ENCODE measurements at places on chromosomes 1 and 21.

DNA sequence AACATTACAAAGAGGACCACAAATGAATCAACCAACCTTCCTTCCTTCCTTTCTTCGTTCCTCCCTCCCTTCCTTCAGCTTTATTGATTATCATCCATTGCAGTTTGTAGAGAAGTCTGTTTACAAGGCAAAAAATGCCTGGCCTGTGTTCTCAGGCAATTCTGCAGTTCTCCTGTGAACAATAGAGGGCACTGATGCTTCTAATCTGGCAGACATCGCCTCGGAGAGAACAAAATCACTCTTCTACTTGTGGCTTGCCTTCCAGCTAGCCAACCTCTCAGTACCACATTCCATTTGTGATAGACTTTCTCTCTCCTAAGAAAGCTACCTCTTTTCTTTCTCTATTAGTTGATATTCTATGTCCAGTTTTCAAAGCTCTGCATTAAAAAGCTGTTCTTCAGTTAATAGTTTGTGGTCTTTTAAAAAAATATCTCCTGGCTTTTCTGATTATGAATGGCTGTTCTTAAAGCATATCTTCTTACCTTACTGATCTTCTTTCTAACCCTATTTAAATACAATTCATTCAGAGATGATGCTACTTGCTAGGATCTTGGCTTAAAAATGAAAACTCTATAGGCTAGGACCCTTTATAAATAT is 26.9 kb upstream of the ESRRG start:
- DNase-seq = no peak

GRCh38 chr1:182595641-182596240 is 6.7 kb upstream of the RNASEL start:
- DNase-seq = no peak

DNA sequence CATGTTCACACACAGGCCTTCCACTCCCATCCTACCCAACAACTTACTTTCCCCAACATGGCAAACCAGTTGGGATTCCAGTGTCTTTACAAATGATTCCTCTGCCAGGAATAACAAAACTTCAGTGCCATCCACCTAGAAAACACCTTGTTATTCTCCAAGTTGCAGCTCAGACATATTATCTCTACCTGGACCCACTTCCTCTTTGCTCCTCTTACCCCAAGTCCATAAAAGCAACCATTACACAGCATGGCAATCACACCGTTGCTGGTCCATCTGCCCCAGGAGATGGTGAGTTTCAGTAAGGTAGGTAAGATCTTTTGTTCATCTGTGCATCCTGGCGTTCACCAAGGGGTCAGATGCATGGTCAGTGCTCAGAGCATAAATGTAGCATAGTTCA is 66.0 kb upstream of the CSF1 start:
- DNase-seq = peak; percentile 46

DNA sequence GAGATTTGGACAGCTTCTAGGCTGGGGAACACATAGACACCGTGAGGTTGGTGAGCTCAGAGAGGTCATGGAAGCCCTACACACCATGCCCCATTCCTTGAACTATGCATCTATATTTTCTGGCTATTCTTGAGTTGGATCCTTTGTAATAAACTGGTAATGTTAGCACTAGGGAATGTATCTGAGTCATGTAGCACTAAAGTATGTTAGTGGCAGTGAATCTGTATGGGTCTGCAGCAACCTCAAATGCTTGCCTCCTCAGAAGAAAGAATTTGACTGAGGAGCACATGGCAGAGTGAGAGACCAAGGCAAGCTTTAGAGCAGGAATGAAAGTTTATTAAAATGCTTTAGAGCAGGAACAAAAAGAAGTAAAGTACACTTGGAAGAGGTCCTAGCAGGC is 43.7 kb upstream of the LRRC7 start:
- DNase-seq = no peak

DNA sequence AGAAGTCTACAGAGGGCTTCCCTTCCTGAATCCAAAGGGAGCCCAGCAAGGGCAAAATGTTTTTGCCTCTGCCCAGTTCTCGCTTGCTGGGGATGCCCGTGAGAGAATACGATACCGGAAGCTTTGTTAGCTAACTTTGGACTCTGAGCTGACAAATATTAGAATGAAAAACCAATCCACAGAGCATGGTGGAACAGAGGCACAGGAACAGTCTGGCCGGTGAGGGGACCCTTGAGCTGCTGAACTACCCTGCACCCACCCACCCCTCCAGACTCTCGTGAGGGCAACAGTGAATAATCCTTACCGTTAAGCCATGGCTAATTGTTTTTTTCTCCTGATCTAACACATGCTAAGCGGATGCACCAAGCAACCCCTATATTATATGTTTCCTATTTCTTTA is 76.3 kb upstream of the AKT3 start:
- DNase-seq = no peak

DNA sequence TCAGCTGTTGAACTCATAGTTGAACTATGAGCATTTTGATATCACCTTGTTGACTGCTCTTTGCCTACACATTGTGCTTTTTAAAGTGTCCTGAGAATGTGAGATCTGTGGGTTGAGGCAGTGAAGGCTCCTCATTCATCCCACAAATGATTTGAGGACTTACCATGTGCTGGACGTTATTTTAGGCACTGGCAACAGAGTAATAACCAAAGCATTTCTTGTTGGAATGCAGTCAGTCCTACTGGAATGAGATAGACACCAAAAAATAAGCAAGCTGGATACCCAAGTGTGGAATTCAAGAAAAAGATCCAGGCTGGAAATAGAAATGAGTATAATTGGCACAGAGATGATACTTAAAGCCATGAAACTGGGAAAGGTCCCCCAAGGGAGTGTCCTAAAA is 73.4 kb downstream of the ZP4 start:
- DNase-seq = no peak

GRCh38 chr1:36528361-36529349 is 45.9 kb upstream of the CSF3R start:
- DNase-seq = no peak

- DNase-seq = no peak
Measured at GRCh38 chr1:61873581-61873980, 131.3 kb downstream of the PATJ start.

DNA sequence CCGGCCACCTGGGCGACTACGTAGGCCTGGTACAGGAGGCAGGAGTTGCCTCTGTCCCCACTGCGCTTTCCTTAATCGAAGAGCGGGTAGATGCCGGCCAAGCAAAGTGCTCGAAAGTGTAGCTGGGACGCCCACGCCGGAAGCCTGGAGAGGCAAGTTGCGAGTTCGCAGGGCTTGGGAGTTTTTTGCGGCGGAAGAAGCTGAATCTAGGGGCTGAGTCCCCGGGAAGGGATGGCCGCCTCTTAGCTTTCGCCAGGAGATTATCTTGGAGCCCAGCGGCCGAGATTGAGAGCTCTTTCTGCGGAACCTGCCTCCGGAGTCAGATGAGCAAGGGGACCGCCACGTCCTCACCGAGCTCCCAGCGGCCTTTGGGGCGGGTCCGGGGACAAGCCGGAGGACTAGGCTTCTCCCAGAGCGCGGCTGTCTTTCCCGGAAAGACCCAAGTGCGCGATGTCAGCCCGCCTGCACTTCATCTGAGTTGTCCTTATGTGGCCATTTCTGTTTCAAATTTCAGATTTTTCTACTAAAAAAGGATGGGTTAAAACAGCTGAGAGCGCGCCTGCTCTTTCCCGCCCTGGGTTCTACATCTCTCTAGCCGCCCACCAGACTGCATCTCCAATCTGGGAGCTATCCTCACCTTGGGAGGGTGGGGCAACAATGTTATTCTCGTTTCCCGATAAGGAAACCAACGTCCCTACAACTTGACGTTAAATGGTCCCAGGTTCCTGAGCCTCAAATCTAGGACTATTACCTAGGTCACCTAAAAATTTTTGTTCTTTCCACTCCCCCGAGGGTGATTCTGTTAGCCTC is 12.4 kb upstream of the TBX15 start:
- DNase-seq = peak; percentile 61

- no peak for DNase-seq
Measured at GRCh38 chr1:67850611-67851075, 17.4 kb upstream of the GNG12 start.

DNA sequence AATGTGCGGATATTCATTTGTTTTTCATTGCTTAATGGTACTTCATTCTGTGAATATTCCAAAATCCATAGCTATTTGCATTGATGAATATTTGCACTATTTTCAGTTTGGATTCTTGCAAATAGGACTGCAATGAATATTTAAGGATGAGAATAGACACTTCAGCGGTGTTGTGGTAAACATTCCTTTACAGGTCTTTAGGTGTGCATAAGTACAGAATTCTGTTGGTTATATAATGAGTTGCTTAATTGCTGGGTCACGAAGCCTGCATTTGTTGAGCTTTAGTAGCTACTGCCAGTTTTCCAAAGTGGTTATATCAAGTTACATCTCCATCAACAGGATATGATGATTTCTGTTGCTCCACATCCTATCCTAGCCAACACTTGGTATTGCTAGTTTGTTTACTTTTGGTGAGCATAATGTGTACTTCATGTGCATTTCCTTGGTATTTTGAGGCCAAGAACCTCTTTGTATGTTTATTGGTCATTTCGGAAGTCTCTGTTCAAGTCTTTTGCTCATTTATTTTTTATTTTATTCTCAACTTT is 64.2 kb upstream of the CYYR1 start:
- no peak for DNase-seq

- no peak for DNase-seq
Measured at GRCh38 chr1:246528933-246529731, 22.1 kb upstream of the SMYD3 start.

- no peak for DNase-seq
Measured at GRCh38 chr21:24014381-24014780, 1592.9 kb downstream of the MRPL39 start.

- DNase-seq = no peak
Measured at GRCh38 chr1:58818976-58819375, 35.1 kb upstream of the JUN start.

DNA sequence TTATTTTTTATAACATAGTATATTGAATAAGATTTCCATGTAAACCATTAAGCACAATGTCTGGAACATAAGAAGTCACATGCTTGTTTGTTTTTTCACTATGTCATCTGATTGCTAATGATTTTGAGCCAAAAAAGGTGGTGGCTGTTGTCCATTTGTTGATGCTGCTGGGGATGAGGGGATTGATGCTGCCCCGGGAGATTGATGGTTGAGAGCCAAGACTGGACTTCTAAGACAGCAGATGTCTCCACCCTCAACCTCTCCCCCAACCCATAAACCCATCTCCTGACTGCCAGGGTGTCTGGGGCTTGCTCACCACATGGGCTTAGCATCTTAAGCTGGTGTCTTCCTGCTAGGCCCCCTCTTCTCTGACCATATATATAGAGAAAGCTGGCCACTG is 35.8 kb upstream of the CD34 start:
- no peak for DNase-seq
